Memory B cell (primary cell): ENCODE measurements at places on chromosomes 3 and 15.

GRCh38 chr15:29039466-29040369 lies 153.9 kb downstream of the APBA2 start:
- DNase-seq = no peak

DNA sequence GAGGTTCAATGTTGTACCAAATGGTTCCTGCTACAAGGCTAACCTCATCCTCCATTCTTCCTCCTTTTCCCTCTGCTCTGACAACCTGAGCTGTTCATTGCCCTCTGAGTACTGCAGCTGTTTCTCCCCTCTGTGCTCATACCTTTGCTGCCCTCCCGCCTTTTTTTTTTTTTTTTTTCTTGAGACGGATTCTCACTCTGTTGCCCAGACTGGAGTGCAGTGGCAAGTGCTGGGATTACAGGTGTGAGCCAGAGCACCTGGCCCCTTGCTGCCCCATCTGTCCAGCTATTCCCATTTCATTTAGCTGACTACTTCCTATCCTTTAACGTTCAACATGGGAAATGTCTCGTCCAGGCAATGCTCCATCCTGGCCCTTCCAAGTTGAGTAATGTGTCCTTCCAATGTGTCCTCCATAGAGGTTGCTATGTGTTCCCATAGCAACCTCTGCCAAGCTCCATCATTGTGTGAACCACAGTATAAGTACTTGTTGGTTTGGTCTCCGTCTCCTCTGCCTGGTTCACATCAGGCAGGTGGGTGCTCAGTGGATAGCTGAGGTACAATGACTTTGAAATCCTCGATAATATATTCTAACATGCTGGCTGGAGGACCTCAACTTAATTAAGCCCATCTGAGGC lies 179.9 kb upstream of the ANKRD28 start:
- DNase-seq = no peak

GRCh38 chr3:71547249-71548198 lies 36.0 kb downstream of the FOXP1 start:
- DNase-seq = no peak

GRCh38 chr3:197408177-197408957 lies 110.0 kb upstream of the DLG1 start:
- no peak for DNase-seq

- DNase-seq = peak; percentile 29
Observed at GRCh38 chr3:106256249-106256957, 387.6 kb upstream of the CBLB start.

DNA sequence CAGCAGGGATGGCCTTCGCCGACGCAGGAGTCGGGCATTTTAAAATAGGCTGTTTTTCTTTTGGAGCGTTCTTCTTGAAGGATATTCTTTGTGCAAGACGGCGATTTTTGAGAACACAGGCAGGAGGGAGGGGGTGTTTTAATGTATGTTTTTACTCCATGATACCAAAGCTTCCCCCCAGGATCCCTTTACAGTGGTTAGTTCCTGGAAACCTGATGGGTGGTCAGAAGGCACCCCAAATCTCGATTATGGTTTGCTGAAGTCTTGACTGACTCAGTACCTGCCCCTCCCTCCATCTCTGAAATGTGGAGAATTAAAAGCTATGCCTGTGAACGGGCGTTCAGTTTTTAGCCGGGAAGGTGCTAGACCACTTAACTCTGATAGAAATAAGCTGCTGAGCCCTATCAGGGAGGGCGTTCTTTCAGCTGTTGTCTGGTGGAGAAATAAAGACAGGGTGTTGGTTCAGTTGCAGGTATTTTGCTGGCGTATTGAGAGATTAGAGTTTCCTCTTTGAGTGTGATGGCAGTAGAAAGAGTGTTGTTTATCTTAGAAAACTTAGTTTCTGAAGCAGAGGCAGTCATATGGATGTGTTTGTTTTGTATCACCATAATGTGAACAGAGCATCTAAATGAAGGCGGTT lies 3.4 kb downstream of the IGF1R start:
- no peak for DNase-seq

DNA sequence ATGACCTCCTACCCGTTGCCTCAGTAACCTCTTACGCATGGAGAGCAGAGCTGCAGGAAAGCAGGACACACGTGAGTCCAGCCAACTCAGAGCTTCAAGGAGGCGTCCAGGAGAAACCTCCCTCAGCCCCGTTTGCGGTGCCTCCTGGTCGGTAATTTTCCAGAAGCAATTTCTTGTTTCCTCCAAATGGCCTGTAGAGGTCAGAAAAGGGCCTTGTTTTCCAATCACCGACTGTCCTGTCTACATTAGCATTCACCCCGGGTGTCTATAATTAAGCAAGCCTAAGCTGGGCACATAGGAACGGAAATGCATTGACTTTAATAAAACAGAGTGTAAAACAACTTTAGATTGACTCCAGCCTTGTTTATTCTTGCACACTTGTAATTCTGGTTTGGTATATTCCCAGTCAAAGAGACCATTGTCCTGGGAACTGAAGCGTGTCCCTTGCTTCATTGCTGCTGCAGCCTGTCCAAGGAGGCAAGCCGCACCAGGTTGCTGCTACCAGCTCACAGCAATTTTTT lies 836.2 kb downstream of the AGBL1 start:
- no peak for DNase-seq
